Stimulated activated CD4-positive, alpha-beta T cell treated with anti-CD3 and anti-CD28 coated beads, Interleukin-1b, Interleukin-23, amount 100 ng/mL, for 4 hours (primary cell): ENCODE measurements at places on chromosomes 4 and X.

DNA sequence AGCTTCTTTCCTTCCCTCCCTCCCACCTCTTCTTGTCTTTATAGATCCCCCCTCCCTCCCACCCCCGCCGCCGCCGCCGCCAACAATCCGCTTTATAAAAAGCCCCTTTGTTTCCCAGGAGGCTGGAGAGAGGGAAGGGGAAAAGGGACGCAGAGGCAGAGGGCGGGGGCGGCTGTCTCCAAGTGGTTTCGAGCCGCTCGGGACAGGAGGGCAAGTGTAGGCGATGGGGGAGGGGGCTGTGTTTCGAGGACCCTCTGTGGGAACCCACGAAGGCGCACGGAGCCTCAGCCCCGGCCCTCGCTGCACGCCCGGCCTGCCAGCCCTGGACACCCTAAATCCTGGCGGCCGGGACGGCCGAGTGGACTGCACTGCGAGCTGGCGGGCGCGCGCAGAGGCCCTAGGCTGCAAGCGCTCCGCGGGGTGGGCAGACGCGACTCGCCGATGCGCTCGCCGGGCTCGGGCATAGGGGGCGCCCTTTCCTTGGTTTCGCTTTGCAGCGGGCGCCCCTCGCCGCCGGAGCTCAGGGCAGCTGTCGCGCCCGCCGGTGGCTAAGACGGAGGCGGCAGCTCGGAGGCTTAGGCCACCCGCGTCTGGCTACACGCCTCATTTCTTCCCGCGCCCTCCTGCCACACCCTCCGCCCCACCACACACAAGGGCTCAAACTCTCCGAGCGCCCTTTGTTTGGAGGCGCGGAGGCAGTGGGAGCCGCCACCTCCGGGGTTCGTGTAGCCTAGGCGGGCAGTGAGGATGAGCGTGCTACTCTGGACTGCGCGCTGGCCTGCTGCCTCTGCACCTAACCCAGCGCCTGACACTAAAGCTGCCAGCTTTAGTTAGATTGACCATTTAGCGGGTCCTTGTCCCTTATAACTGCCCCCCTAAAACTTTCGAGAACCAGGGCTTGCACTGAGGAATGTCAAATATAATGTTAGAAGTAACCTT lies 2.2 kb downstream of the MAMLD1 start:
- DNase-seq, result peak; percentile 50

DNA sequence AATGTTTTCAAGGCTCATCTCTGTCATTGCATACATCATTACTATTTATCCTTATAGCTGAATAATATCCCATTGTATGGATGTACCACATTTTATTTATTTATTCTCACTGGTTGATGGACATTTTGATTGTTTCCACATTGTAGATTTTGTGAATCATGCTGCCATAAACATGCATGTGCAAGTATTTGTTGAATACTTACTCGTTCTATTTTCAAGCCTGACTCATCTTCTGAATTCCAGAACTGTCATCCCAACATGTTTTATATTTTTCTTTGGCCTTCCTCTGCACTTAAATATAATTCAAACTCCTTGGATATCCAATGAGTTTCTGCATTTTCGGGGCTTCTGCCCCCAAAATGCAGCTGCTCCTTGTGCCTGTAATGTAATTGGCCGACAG lies 77.6 kb downstream of the MXRA5 start:
- DNase-seq, result no peak

- no peak for DNase-seq
Measured at GRCh38 chr4:139660568-139661043, 5.0 kb upstream of the MGST2 start.

DNA sequence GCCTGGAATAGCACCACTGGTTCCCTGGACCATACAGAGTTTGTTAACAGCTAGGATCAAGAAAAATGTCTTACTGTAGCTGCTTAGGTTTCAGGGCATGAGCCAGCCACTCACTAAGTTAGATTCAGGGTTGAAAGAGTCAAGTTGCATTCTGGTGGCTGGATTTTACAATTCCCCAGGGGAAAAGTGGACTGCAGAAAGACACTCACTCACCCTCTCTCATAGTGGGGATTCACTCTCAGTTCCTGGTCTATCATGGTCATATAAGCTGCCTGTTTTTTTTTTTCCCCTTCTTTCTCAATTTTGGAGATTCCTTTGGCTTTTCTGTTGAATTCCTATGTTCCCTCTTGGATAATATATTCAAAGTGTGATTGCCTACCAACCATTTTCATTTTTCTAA lies 744.2 kb upstream of the GRIA3 start:
- no peak for DNase-seq

GRCh38 chrX:95645738-95646137 lies 1038.9 kb upstream of the DIAPH2 start:
- no peak for DNase-seq

DNA sequence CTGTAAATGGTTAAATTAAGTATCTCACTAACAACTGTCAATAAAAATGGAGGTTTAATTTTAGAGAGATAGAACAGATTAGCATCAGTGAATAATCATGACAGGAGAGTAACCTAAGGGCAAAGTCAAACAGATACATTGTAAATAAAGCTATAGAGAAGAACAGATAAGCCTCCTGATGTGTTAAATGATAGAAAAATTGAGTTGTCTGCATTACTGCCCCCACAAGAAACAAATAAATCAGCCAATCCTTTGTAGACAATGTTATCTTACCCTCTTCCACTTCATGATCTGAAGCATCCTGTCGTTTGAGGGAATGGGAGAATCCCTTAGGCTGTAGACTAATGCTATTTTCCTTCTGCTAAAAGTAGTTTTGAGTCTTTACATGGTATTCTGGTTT lies 147.8 kb downstream of the PCDH18 start:
- no peak for DNase-seq

DNA sequence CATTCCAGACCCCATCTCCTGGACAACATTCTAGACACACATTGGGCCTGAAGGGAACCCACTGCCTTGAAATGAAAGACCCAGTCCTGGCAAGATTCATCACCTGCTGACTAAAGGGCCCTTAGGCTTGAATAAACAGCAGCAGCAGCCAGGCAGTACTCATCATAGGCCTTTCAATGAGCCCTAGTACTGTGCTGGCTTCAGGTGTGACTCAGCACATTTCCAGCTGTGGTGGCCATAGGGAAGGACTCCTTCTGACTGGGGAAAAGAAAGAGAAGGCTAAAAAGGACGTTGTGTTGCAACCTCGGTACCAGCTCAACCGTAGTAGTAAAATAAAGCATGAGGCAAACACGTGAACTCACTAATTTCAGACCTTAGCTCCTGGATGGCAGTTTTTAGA lies 344.0 kb downstream of the ACTRT1 start:
- DNase-seq, result no peak
